ENCODE measurements at places on chromosomes 3 and 15. TPM values are rescaled to one million over a fixed set of nuclear protein-coding genes. Genes with fewer than 3 reads are reported as not detected.

GRCh38 chr3:58254144-58254543, 16.6 kb downstream of the ABHD6 start:
- DNase-seq = no peak

DNA sequence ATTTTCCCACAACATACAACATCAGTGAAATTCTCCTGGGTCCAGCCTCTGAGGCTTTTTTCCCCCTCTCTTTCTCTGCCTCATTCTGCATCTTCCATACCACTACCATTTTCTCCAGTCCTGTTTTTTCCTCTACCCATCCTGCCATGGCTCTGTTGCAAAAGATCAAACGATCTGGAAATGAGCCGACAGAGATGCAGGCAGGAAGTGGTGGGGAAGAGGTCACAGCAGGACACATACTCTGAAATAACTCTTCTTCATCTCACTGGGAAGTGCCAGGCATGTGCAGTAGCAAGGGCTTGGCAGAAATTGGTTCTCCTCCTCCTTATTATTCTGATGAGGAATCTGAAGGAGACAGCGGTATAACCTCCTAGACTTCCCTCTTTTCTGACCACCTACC, 114.3 kb downstream of the CORO2B start:
- DNase-seq = no peak

DNA sequence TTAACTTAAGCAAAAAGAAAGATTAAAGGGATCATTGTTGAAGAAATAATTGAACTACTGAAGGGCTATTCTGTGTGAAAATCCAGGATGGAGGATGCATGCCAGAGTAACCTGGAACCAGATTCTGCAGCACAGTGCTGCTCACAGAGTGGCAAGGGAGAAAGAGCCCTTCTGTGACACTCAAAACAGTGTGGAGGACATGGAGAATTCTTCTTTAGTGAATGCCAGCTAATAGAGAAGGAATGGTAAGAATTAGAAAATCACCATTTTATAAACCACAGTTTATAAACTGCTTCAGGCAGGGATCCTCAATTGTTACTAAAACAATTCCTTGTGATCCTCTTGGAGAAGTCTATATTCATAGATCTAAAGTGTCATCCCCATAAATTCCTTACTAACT, 70.4 kb upstream of the ARHGEF26 start:
- peak; percentile 70 for DNase-seq

The MME gene
- 19.1 TPM for total RNA-seq

The TTC21A gene
- total RNA-seq = not detected

DNA sequence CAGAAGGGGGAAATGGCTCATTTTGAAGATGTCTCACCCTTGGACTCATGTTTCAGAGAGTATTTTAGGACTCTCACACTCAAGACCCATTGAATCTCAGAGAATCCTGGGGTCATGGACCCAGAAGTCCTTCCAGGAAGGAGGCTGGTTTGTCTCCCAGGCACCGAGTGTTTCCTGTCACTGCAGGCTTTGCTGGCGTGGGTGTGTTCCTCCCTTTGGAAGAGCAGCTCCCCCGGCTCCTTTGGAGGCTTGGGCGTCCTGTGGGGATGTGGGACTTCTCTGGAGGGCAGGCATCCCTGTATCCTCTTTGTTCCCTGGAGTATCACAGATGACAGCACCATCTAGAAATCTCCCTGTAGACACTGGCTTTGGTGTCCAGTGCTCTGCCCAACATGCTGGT, 40.0 kb downstream of the DNAH1 start:
- DNase-seq = no peak

GRCh38 chr15:72382146-72382545, 6.3 kb upstream of the HEXA start:
- no peak for DNase-seq

DNA sequence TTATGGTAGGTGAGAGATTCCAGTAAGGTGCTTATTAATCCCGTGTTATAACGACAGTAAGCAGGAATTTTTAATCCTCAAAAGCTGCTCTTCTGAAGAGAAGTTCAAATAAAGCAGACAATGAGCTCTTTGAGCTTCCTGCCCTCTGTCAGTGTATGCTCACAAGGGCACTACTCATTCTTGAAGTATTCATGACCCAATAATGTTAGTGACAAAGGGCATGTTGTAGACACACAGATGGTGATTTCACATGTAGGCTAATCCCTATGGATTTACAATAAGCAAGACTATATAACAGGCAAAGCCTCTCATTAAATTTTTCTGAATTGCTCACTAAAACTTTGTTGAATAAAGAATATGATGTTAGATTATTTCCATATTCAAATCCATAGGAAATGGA, 578.6 kb downstream of the RSL24D1 start:
- no peak for DNase-seq

GRCh38 chr3:63128380-63128779, 149.7 kb upstream of the SYNPR start:
- no peak for DNase-seq

The PTH1R gene
- total RNA-seq = not detected

GRCh38 chr3:65888980-65889706, 149.6 kb downstream of the MAGI1 start:
- DNase-seq = peak; percentile 80

The RASGRP1 gene
- not detected for total RNA-seq

DNA sequence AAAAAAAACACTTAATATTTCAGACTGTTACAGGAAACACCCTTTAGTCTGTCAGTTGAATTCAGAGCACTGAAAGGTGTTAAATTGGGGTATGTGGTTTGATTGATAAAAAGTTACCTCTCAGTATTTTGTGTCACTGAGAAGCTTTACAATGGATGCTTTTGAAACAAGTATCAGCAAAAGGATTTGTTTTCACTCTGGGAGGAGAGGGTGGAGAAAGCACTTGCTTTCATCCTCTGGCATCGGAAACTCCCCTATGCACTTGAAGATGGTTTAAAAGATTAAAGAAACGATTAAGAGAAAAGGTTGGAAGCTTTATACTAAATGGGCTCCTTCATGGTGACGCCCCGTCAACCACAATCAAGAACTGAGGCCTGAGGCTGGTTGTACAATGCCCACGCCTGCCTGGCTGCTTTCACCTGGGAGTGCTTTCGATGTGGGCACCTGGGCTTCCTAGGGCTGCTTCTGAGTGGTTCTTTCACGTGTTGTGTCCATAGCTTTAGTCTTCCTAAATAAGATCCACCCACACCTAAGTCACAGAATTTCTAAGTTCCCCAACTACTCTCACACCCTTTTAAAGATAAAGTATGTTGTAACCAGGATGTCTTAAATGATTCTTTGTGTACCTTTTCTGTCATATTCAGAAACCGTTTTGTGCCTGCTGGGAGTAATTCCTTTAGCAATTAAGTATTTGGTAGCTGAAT, 17.9 kb downstream of the TMEM43 start:
- no peak for DNase-seq

The CEP152 gene
- total RNA-seq = 19.5 TPM

DNA sequence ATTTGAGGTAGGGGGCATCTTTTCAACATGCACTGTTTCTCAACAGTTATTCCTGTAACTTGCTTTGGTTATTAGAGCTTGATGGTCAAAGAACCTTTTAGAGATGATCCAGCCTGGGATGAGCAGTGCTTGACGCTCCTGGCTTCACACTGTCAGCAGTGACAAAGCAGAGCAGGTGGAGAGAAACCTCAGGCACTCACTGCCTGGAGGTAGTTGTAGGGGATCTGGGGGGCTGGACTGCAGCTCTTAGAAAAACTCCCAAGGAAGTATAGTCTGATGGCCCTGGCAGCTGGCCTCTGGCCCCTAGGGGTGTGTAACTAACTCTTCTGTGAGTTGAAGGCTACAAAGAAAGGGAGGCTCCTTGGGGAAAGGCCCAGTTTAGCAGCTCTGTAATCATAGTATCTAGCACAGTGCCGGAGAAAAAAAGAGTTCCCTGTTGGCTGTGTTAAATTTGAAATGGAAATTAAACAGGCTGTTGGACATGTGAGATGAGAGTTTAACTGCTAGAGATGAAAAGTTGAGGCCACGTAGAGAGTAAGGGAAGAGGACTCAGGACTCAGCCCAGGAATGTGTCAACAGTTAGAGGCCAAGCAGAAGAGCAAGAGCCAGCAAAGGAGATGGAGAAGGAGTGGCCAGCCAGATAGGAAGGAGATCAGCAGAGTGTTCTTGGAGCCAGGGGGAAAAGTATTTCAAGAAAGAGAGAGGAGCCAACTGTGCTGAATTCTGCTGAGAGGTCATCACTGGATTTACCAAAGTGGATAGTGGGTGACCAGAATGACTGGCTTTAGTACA, 14.2 kb downstream of the OXNAD1 start:
- no peak for DNase-seq

DNA sequence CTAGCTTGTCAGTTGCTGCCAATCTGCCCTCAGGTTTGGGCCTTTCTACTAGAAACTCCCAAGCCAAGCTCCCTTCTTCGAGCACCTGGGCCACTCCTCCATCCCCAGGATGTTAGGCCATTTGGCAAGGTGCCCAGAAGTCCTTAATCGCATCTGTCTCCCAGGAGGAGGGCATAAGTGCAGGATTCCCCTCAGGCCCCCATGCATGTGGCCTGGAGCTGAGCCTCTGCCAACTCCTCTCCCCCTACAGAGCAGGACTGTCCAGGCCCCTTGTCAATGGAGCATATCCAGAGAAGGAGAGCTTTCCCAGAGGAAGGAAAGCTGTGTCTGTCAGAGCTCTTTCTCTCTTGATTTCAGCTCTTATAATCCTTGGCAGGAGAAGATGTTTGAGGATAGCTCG, 182.6 kb upstream of the ROPN1 start:
- no peak for DNase-seq

The C3orf22 gene
- not detected for total RNA-seq

GRCh38 chr3:49924683-49925082, 4.9 kb downstream of the MON1A start:
- DNase-seq = no peak

DNA sequence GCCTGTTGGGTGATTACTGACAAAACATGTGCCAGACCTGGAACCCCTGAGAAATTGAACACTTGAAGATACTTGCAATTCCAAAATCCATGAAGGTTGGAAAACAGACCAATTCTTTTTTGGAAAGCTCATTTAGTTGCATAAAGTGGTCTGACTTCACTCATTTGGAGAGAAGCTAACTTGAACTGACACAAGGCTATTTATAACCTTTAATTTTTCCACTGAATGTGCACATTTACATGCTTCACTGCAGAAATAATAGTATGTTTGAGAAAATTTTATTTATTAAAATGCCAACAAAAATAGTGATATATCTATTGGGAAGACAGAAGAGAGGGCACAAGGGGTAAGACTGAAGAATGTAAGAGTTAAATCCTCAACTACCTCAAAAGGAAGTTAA, 92.1 kb downstream of the MOBP start:
- DNase-seq = no peak

- no peak for DNase-seq
Observed at GRCh38 chr15:74259292-74259648, 23.1 kb downstream of the CCDC33 start.

GRCh38 chr3:172087198-172087597, 47.8 kb downstream of the FNDC3B start:
- no peak for DNase-seq

DNA sequence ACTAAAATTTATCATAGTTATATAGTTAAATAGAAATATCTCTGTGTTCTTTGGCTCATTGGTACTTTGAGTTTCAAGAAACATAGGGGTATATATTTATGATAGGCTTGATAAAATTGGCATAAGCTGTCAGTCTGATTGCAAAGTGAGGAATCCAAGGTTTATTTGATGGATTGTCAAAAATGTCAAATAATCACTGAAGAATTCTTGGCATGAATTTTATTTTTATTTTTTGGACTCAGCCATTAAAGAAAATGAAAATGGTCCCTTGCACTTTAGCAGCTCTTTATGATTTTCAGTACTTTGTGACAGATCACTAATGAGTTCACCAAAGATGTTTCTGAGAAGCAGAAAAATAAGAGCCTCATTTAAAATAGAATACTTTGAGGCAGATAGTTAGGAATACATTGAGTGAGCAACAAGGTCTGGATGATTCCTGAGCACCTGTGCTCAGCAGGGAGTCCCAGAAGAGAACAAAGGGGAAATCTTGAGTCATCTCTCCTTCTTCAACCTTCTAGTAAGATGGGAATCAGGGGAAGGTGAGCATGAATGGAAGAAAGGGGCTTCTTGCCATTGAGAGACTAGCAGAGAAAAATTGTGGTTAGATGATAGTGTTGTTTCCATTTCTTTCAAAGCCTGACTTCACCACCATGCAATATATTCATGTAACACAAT, 85.3 kb upstream of the VEPH1 start:
- DNase-seq = no peak

DNA sequence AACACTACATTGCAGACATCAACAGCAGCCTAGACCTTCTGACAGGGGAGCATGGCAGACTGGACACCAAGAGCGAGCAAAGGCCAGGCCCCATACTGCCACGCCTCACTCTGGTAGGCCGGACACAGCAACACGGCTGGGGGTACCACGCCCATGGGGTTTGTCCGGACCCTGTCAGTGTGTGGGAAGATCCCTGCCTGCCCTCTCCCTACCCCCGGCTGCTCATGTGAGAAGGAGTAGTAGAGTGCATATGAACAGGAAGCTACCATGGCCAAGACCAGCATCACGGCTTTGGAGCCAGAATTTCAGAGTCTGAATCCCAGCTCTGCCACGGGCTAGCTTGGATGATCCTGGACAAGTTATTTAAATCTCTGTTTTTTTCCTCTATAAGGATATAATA, 27.9 kb downstream of the ALDH1L1 start:
- DNase-seq = peak; percentile 34

The UMPS gene
- 42.2 TPM for total RNA-seq

DNA sequence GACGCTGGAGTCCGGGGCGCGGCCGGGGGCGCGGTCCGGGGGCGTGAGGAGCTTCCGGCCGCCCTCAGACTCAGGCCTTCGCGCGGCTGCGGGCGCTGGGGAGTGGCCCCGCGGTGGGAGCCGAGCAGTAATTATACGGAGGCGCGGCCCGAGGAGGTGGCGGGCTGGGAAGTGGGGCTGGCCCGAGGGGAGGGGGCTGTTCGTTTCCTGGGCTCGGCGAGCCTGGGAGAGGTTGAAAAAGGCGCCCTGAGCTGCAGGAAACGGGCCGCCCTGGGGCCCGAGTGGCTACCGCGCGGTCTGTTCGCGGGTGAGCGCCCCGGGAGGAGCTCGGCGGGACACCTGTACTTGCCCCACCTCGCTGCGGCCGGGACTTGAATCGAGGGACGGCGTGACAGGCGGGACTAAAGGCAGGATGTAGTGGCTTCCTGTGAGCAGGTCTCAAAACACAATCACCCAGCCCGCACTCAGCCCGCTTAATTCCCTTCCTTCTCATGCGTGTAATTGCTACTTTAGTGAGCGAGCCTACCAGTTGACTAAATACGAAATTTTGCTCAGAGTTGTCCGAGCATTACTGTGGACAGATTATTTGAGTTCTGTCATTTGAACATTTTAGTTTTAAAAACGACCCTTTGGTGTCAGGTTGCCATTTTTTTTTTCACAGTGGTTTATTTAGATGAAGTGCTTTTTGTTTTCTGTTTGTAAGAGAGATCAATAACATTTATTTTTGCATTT, 860 bp downstream of the RASA2 start:
- peak; percentile 53 for DNase-seq

DNA sequence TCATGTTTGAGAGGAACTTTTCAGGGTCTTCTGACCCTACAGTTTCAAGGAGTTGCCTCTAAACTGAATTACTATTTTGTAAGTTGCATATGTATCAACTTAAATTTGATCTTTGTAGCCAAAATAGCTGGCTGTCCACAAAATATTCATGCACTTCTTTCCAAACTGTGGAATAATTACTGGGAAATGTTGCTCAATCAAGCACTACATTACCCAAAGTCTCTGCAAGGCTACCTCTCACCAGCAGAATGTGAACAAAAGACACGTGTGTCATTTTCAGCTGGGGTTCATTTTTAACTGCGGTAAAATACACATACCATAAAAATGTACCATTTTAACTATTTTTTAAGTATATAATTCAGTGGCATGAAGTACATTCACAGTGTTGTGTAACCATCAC, 320.4 kb downstream of the CTNNB1 start:
- DNase-seq = no peak
